ENCODE measurements at places on chromosomes 5 and 9. TPM values are rescaled to one million over a fixed set of nuclear protein-coding genes. Genes with fewer than 3 reads are reported as not detected.

DNA sequence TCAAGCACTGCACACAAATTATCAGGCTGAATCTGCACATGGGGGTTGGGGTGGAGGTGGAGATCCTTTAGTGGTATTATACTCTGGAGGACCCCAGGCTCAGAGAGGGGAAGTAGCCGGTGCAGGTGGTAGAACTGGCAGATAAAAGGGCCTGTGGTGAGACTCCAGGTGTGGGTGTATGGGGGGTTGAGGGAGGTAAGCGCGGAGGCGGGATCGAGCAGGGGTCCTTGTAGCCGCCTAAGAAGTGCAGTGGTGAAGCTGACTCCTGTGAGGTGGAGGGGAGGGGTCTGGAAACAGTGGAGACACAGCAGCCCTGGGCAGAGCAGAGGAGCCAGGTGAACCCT lies 841 bp downstream of the ACSL6 start:
- no peak for DNase-seq

DNA sequence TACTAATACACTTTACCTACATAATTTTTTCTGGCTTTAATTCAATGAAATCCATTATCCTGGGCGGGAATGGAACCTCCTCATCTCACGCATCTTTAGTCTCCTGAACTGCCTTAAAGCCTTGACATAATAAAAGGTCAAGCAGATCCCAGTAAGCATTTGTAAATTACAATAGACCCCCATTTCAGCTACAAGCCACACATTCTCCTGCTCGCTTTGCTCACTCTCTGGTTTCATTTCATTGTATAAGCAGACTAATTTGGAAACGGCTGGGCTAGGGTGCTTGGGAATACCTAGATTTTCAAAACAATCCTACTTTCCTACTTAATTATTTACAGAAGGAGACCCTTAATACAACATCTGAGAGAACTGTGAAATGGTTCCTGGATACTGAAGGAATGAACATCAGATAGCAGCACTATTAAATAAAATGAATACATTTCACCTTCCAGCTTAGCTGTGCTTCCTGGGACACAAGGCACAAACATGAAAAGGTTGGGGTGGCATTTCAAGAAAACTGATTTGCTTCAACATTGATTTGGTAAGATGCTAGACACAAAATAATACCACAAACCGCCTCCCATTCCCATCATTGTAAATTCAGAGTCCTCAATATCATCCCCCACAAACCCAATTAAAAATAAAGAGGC lies 1.5 kb downstream of the JAKMIP2 start:
- no peak for DNase-seq

The MLANA gene
- not detected for total RNA-seq

DNA sequence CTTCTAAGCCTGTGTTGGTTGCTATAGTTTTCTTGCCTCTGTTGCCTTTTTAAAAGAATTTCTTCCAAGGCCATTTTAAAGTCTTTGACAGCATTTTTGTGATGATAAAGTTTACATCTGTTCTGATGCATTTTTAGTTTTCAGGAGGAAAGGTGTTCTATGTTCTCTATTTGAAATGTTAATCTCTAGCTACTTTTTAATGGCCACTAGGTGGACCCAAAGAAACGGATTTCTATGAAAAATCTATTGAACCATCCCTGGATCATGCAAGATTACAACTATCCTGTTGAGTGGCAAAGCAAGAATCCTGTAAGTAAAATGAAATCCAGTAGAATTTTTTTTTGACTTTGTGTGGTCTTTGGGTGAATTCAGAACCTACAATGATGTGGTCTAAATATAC lies 60.2 kb downstream of the MELK start:
- DNase-seq = peak; percentile 24

- DNase-seq = no peak
These were observed 10.7 kb downstream of the IFNA5 start for GRCh38 chr9:21294364-21294774.

DNA sequence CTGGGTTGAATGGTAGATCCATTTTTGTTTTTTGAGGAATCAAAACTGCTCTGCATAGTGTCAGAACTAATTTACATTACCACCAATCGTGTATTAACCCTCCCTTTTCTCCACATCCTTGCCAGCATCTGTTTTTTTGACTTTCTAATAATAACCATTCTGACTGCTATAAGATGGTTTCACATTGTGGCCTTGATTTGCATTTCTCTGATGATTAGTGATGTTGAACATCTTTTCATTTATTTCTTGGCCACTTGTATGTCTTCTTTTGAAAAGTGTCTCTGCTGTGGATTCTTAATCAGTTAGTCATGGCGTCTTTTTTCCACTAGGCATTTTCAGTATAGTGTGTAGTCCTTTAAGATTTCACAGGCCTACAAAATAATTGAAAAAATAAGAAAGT lies 2144.3 kb upstream of the C9orf72 start:
- DNase-seq = no peak

GRCh38 chr5:112183103-112183711 lies 235.9 kb downstream of the EPB41L4A start:
- DNase-seq = no peak

The NMUR2 gene
- not detected for total RNA-seq

GRCh38 chr9:4680750-4681149 lies 1.4 kb downstream of the CDC37L1 start:
- no peak for DNase-seq
